ENCODE measurements at places on chromosomes 4 and X.

DNA sequence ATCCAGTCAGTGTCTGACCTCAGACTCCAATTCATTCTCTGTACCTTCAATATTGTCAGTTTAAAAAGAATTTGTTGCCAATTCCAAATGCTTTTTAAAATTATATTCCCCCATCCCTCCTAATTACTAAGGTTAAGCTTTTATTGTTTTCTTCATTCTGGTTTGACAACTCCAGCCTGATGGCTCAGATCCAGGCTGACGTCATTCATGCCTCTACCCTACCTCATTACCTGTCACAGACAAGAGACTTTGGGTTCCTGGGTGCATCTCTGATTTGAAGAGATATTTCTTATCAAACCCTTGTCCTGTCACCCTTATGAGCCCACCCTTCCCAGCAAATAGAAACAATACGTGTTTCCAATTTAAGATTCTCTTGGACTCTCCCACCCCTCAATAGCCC, 300.2 kb upstream of the CLNK start:
- no peak for DNase-seq

DNA sequence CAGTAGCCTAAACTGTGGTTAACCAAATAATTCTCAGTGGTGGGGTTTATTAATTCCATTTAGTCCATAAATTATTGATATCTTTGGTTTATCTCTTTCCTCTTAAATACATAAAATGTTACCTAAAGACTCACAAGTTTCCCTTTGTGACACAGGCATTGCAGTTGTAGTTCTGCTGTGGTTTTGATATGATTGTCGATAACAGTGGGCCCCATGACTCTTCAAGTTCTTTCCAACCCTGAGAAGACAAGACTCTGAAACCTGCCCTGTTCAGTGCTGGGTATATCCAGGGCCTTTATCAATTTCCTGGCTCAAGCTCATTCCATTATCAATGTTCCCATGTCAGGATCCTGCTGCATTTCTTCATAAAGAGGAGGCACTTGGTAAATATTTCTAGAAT, 117.9 kb upstream of the TBC1D9 start:
- no peak for DNase-seq

- peak; percentile 25 for DNase-seq
These were observed at the start of gene FSTL5 for GRCh38 chr4:162163892-162164759. FSTL5 (minus strand) TSS chr4:162164000; CDS start chr4:162111396, 52,604 bp downstream.

GRCh38 chr4:168852933-168853713, 156.9 kb downstream of the CBR4 start:
- DNase-seq, result no peak

GRCh38 chr4:55372259-55372658, 23.5 kb upstream of the TMEM165 start:
- DNase-seq, result no peak

All from activated T-cell treated with anti-CD3 and anti-CD28 coated beads, Interleukin-2, amount 50 U/mL, for 1 hour (primary cell).